ENCODE measurements at places on chromosomes 13 and 19. TPM values are rescaled to one million over a fixed set of nuclear protein-coding genes. Genes with fewer than 3 reads are reported as not detected.

DNA sequence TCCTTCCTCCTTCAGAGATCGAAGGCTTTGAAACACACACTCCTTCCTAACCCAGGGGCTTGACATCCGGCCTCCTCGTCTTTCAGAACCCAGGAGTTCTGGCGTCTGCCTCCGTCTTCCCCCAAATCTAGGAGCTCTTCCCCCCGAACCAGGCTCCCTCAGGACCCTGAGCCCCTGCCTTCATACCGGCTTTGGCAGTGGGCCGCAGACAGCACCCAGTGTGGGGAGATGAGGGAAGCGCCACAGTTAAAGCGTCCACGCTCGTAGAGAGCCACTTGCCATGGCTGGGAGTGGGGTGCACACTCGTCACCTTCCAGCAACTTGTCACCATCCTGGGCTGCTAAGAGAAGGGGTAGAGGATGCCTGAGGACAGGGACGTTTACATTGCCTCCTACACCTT lies 3.9 kb upstream of the KLK1 start:
- DNase-seq, result no peak

Gene GFY
- total RNA-seq, result 0.09 TPM

DNA sequence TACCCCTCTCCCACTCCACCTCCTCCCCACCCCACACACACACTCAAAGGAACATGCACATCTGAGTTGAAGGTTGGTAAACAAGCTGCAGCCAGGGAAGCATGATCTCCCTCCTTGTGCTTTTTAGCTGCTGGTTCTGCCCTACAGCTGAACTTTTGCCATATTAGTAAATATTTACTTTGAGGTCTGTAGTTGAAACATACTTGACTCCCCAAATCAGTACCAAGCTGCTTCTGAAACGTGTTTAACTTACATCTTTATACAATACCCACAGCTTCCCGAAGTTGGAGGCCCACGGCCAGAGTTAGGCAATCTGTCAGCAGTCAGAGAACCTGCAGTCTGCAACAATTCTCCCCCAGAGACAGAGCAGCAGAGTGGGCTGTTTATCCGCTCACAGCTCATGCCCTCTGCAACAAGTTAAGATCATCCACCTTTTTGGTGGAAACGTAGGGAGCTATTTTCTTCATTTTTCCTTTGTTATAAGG lies 1.5 kb upstream of the PCDH20 start:
- no peak for DNase-seq

DNA sequence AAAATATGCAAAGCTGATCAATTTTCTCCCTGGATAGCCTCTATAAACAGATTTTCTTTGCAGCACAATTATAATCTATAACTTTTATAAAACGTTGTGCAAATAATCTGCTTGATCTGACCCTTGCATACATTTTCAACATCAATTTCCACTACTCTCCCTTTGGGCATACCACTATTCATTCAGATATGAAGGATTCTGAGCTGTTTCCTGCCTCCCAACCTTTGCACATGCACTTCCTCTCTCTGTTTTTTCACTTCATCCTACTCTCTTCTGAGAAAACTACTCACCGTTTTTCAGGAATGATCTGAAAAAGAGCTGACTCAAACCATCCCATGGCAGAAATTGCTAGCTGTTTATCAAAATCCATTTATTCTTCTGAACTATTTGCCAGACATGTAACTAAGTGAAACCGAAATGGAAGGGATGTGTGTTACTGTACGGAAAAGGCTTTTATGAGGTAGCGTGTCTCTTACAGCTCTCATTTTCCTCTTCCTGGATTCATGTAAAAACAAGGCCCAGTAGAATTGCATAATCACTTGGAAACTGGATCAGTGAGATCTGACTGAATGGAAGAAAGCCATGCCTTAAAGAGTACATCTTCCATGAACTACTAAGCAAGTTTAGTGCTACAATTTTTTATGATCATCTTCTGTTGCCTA lies 1447.3 kb upstream of the MIR17HG start:
- no peak for DNase-seq

GRCh38 chr13:35293579-35294226 lies 182.8 kb downstream of the MAB21L1 start:
- DNase-seq, result no peak

- no peak for DNase-seq
Measured at GRCh38 chr13:87331178-87331577, 340.0 kb upstream of the SLITRK5 start.

Gene UPK1A
- total RNA-seq, result not detected

Gene DNASE2
- total RNA-seq, result 16.5 TPM

DNA sequence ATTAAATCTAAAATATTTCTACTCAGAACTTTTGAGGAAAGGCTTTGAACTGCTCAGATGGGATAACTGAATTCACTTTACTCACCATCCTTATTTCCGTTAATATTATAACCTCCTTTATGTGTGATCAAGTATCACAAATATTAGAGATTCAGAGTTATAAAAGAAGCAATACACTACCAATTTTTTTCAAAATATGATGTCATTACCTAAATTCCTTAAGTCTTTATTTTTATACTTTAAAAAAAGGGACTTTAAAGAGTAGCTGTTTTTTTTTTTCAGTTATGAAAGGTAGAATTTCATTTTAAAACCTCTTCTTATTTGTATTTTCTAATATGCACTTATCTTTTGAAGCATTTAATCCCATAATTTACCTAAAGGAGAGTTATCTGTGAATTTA lies 239.5 kb downstream of the DIAPH3 start:
- DNase-seq, result no peak

GRCh38 chr19:34261334-34262109 lies 7.2 kb downstream of the GARRE1 start:
- DNase-seq, result no peak

Gene SYNE4
- total RNA-seq, result 10.9 TPM

Gene PDCD2L
- total RNA-seq, result 26.9 TPM

- DNase-seq, result peak; percentile 94
Measured at GRCh38 chr19:17755977-17756670, 4.8 kb downstream of the FCHO1 start.

DNA sequence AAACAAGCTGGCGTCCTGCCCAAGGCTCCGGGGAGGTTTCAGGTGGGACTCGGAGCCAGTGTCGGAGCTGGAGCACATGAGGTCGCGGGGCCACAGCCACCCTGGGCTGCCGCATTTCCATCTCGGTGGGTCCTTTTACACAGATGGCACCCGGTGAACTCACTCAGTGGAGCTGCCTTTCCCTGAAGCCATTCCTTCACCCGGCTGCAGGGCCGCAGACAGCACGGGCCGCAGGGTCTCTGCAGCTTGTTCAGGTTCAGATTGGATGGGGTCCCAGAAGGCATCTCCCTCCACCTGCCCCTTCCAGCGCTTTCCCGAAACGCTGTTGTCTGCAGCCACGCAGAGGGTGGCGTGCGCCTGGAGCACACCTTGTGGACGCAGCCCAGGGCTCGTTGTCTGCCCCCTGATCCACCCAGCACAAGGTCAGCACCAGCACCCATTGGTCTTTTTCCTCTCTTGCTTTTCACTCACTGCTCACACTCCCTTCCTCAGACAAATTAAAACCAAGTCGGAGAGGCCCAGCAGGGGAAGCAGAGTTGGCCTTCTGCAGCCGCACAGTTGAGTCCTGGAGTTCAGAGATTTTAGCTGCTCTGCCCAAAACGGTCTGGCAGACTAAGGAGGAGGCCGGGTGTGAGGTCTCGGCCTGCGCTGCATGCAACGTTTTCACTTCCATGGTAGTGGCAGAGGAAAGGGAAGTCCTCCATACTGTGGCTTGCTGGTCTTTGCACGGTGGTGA lies 18.1 kb downstream of the MCF2L start:
- no peak for DNase-seq

DNA sequence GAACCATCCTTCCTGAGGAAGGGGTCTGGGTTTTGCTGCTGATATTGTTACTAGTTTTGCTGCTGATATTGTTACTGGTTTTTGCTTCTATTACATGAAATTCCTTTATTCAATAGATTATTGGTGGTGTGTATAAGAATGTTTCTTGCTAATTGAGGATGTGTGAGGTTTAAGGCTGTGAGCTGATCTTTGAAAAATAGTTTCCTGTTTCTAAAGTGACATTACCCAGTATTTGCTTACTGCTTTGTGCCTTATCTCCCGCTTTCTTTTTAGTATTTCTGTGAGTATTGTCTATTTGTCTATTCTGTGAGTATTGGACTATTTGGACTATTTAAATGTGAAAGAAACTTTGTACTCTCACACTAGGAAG lies 38.2 kb upstream of the C1QTNF9 start:
- DNase-seq, result no peak

DNA sequence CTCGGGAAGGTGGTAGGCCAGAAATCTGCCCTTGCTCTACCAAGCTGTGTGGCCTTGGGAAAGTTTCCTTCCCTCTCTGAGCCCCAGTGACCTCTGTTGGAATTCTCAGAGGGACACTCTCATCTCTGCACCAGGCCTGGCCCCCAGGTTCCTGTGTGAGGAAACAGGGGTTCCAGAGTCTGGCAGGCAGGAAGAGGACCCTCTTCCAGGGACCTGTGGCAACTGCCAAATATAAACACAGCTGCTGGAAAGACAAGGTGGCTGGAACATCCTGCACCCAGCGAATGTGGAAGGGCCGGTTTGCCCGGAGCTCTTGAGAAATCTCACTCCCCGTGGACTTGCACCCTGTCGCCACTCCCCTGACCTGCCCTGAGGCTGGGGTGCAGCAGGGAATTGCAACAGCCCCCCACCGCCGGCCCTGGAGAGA lies 52.8 kb downstream of the GADD45B start:
- DNase-seq, result no peak

Gene VSTM1
- total RNA-seq, result not detected

- peak; percentile 55 for DNase-seq
Measured at GRCh38 chr13:35157143-35157755, 215.2 kb downstream of the NBEA start.

GRCh38 chr19:4447327-4448146 lies 10.1 kb downstream of the UBXN6 start:
- no peak for DNase-seq

DNA sequence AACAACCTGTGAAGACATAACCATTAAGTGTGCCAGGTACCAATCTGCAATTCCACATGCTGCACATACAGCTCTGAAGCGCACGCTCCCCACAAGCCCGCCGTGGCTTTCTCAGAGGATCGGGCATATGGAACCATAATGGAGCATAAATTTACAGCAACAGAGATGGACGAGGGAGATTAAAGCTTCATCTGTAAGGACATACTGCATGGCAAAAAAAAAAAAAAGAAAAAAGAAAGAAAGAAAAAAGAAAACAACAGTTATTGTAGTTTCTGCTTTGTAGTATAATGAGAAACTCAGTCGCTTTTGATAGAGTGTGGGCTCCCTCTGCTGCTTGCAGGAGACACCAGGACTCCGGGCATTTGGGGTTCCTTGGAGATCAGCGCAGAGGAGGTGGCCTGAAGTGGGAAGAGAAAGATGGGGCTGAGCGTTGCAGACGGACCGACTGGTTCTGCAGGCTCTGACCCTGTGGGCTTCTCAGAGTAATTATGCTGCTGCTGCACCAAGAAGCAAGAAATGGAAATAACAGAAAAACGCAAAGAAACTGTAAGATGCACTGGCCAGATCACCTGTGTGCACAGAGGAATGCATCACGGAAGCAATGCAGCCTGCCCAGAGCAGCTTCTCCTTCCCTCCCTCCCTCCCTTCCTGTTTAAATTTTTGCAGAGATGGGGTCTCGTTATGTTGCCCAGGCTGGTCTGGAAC lies 10.8 kb upstream of the PDCD5 start:
- DNase-seq, result peak; percentile 81

DNA sequence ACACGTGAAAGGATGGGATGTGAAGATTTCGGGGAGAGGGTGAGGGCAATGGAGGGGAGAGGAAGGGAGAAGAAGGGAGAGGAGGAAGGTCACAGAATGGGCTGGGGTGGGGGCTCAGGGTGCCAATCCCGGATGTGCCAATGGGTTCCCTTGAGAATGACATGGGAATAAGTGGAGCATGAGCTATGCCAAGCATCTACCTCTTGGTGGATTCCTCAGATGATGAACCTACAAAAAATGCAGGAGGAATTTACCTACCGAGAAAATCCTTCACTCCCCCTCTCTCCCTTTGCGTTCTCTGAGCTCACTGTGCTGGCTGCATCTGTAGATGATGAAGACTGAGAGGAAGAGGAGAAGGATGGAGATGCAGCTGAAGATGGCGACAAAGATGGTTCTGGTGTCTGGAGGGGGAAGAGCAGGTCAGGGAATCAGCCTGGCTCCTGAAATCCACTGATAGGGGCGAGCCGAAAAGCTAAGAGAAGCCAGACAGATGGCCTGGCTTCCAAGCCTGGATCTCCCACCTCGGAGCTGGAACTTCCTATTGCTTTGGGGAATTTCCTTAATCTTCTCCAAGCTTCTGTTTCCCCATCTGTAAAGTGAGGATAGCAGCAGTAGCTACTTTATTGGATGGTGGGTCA lies 21.6 kb downstream of the VSTM1 start:
- no peak for DNase-seq

DNA sequence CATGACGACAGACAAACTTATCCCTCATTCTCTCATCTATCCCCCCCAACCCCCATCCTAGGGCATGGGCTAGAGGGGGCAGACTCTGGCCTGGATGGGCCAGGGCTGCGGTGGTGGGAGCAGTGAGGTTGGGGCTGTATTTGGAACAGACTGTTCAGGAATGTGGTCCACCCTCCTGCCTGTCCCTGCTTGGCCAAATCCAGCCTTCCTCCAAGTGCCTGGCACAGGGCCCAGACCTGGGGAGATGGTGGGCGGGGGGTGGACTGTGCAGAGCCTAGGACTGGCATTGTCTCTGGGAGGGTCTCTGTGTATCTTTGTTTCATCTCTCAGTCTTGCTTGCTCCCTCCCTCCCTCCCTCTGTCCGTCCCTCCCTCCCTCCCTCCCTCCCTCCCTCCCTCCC lies 14.2 kb downstream of the EGLN2 start:
- DNase-seq, result no peak

Gene CIC
- total RNA-seq, result 28.1 TPM

GRCh38 chr13:67306742-67307141 lies 76.6 kb upstream of the PCDH9 start:
- DNase-seq, result no peak

DNA sequence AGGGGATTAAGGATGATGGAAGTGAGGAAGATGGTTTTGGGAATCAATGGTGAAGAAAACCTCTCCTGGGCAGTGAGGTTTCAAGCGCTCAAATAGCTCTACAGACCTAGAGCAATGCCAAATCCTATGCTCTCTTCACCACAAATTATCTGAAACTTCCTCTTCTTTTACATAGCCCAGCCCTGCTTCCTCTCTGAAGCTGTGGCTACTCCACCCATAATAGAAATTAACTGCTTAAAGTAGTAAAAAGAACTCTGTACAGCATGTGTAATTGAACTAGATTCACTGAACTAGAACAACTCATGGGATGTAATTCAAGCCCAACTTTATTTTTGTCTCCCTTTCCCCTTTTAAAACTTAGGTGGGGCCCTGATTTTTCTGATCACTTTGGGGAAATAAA lies 20.4 kb upstream of the IFT88 start:
- no peak for DNase-seq

- peak; percentile 83 for DNase-seq
Measured at GRCh38 chr19:15015946-15016542, 33.2 kb upstream of the CASP14 start.

Gene PSG11
- not detected for total RNA-seq

Gene SHISA7
- 0.09 TPM for total RNA-seq

- no peak for DNase-seq
Measured at GRCh38 chr13:41590122-41590521, 132.8 kb downstream of the RGCC start.

Gene RASGRP4
- 0.09 TPM for total RNA-seq

Gene ZNF441
- total RNA-seq, result 7.3 TPM

Gene CEACAM21
- total RNA-seq, result not detected

Gene LILRA6
- not detected for total RNA-seq

GRCh38 chr19:3190470-3190770 lies 4.7 kb downstream of the NCLN start:
- DNase-seq, result no peak
